ENCODE measurements at places on chromosomes 2 and 18. TPM values are rescaled to one million over a fixed set of nuclear protein-coding genes. Genes with fewer than 3 reads are reported as not detected.

Gene FHOD3
- 24.9 TPM for total RNA-seq

Gene GFPT1
- 108 TPM for total RNA-seq

Gene ACOXL
- not detected for total RNA-seq

Gene SERPINB3
- total RNA-seq = not detected

Gene TWIST2
- total RNA-seq = 5.9 TPM

Gene OSBPL6
- total RNA-seq = 6.3 TPM

Gene HDHD2
- total RNA-seq = 36.9 TPM

Gene MATN3
- total RNA-seq = 0.89 TPM

Gene HMSD
- total RNA-seq = not detected

Gene CCDC74A
- total RNA-seq = 11.5 TPM

Gene CRACDL
- total RNA-seq = 18.4 TPM

Gene BOLL
- not detected for total RNA-seq

Gene SCN3A
- total RNA-seq = 0.43 TPM

Gene CDCA7
- 0.86 TPM for total RNA-seq

Gene CHAC2
- total RNA-seq = 2.2 TPM

Gene ANKRD30BL
- total RNA-seq = not detected

Gene SNTG2
- total RNA-seq = 2.0 TPM

Gene KCNE4
- total RNA-seq = 7.4 TPM

Gene CLHC1
- total RNA-seq = 20.1 TPM

Gene CREB1
- 65.4 TPM for total RNA-seq

Gene NT5DC4
- 0.12 TPM for total RNA-seq

Gene ALLC
- total RNA-seq = 0.81 TPM

Gene LDLRAD4
- total RNA-seq = 51.0 TPM

Gene THSD7B
- total RNA-seq = 0.75 TPM

Gene GALNT14
- 7.6 TPM for total RNA-seq

Gene RPL31
- total RNA-seq = 966 TPM

Gene GCG
- 0.17 TPM for total RNA-seq

Gene CCDC148
- total RNA-seq = 3.1 TPM

Gene PCARE
- total RNA-seq = not detected

Gene ALKAL2
- 69.5 TPM for total RNA-seq

Gene OBSL1
- 57.8 TPM for total RNA-seq

Gene SLC23A3
- total RNA-seq = 4.7 TPM

Gene POTEI
- total RNA-seq = 0.03 TPM

Gene NTSR2
- not detected for total RNA-seq

Gene TUBA3E
- total RNA-seq = not detected

Gene TBR1
- total RNA-seq = not detected

Gene TEX261
- total RNA-seq = 62.8 TPM

Gene TEX44
- total RNA-seq = not detected

Gene FSIP2
- 1.6 TPM for total RNA-seq

Gene WNT10A
- total RNA-seq = 0.12 TPM

Gene TMEM247
- not detected for total RNA-seq

Gene PMAIP1
- 1.4 TPM for total RNA-seq
